ENCODE measurements at places on chromosomes 6 and 20.

- no peak for DNase-seq
Measured at GRCh38 chr6:3948866-3949265, 99.7 kb downstream of the FAM50B start.

GRCh38 chr20:32798046-32798981 lies 21.4 kb upstream of the MAPRE1 start:
- DNase-seq: no peak

DNA sequence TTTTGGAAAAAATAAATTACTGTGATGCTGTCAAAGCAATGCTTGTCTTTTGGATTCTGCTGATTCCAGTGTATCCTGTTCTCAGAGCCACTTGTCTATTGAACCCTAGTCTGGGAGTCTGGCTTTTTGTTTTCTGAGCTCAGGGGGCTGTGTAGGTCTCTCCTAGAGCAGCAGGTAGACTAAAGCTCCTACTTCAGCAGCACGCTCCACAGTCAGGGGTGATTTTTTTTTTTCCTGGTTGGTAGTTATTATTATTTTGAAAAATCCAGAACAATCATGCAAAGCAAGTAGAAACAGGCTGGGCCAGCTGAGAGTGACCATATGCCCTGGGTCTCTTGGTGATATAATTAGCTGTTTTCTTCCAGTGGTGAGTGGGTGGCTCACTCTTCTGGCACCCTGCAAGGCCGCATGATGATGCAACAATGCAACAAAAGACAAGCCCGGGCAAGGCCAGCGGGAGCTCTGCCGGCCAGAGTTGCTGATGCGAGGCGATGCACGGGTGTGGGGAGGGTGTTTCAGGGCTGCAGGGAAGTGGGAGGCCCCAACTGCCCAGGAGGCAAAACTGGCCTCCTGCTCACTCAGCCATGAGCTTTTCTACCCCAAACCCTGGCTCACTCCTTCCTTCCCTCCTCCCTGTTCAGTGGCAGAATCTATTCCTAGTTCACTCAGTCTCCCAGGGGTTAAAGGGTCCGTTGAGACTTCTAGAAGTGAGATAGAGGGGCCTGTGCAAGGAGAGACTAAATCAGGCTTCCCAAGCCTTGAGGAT lies 11.5 kb upstream of the CDKN1A start:
- DNase-seq: peak; percentile 75

DNA sequence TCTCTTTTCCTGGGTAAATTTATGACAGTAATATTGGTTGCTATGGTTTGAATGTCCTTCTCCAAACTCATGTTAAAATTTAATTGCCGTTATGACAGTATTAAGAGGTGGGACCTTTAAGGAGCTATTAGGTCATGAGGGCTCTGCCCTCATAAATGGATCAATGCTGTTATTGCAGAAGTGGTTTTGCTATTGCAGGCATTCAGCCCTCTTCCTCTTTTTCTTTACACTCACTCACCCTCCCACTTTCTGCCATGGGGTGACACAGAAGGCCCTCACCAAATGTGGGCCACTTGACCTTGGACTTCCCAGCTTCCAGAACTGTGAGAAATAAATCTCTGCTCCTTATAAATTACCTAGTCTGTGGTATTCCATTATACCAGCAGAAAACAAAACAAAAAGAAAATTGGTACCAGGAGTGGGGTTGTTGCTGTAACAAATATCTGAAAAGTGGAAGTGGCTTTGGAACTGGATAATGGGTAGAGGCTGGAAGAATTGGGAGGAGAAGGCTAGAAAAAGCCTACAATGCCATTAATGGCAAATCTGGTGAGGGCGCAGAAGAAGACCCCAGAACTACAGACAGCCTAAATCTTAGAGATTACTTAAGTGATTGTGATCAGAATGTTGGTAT lies 24.8 kb upstream of the IGF2R start:
- no peak for DNase-seq

DNA sequence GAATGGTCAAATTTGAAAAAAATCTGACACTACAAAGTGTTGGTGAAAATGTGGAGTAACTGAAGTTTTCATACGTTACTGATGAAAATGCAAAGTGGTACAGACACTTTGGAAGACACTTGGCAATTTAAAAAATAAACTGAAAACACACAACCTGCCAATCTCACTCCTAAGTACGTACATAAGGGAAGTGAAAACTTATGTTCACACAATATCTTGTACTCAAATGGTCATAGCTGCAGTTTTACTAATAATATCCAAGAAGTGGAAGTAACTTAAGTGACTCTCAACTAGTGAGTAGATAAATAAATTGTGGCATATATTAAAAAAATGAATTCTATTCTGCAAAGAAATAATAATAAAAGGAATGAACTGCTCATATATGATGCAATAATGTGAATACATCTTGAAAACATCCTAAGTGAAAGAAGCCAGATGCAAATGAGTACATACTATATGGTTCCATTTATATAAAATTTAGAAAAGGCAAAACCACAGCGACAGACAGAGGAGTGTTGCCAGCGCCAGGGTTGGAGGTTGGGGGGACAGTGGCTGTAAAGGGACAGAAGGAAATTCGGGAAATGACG lies 198.2 kb downstream of the ERMARD start:
- no peak for DNase-seq

GRCh38 chr6:145749632-145750031 lies 14.3 kb upstream of the EPM2A start:
- DNase-seq: no peak

- DNase-seq: no peak
Measured at GRCh38 chr20:60869087-60869486, 383.0 kb upstream of the CDH4 start.

DNA sequence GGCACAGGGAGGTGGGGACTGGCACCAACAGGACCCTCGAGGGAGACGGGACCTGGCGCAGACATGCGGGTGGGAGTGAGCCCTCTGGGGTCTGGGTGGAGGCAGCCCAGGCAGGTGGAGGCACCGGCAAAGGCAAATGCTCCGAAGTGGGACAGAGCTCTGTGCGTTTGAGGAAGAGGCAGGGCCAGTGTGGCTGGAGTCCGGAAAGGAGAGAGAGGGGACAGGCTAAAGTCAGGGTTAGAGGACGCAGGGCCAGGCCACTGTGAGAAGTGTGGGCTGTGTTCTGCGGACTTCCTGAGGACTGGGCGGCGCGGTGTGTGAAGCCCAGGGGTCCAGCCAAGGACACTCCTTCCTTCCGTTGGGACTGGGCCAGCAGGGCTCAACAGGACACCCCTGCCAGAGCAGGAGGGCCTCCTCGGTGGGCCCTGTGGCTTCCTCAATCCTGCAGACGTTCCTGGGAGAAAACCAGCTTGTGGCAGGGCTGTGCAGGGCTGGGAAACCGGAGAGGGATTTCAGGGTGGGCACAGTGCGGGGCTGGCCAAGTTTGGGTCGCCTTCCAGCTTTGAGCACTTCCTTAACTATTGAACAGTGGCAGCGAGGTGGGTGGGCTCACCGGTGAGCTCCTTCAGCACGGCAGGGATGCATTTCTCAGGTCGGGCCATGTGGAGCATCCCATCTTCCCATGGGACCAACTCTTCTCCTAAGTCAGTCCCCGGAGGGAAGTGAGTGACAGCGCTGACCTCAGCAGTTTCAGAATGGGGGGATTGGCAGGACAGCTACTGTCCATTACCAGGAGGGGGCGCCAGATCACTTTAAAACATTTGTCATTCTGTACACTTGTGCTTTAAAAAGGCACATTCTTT lies 22.5 kb downstream of the MOCS3 start:
- DNase-seq: peak; percentile 48

DNA sequence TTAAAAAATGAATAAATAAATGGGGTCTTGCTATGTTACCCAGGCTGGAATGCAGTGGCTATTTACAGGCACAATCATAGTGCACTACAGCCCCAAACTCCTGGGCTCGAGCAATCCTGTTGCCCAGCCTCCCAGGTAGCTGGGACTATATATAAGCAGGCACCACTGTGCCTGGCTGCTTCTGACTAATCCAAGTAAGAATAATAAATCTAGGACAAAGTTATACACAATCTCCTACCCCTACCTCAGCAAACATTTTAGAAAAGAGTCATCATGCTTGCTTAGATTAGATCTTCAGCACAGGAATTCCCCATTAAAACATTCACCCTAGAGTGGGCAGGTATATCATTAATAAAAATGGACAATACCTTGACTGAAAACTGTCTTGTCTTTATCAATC lies 124.6 kb downstream of the REV3L start:
- no peak for DNase-seq

GRCh38 chr20:8952721-8953120 lies 116.2 kb upstream of the PLCB4 start:
- DNase-seq: no peak

- DNase-seq: no peak
Measured at GRCh38 chr20:1688886-1689538, 31.4 kb upstream of the SIRPG start.

DNA sequence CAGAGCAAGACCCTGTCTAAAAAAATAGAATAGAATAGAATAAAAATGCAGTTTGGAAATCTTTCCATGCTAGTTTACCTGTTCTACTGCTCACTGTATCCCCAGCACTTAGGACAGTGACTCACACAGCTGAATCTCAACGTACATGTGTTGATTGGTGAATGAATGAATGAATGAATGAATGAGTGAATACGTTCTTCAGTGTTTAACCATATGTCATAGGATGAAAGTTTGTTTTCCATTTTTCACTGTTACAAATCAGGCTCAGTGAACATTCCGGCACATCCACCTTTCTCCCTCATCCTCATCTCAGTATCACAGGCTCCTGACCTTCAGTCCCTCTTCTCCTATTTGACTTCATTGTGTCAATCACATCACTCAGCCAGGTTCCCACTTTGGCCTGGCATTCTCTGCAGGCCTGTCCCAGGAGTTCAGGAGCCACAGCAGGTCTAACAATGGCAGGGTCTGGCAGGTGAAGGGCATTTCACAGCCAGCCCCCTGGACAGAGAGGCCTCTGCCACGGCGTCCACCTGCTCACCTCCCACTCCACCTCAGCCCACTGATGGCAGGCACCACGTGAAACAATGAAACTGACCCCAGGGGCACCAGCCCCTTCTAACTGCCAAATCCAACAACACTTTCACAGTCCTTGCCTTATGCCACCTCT lies 7.9 kb downstream of the ZC3H12D start:
- no peak for DNase-seq

DNA sequence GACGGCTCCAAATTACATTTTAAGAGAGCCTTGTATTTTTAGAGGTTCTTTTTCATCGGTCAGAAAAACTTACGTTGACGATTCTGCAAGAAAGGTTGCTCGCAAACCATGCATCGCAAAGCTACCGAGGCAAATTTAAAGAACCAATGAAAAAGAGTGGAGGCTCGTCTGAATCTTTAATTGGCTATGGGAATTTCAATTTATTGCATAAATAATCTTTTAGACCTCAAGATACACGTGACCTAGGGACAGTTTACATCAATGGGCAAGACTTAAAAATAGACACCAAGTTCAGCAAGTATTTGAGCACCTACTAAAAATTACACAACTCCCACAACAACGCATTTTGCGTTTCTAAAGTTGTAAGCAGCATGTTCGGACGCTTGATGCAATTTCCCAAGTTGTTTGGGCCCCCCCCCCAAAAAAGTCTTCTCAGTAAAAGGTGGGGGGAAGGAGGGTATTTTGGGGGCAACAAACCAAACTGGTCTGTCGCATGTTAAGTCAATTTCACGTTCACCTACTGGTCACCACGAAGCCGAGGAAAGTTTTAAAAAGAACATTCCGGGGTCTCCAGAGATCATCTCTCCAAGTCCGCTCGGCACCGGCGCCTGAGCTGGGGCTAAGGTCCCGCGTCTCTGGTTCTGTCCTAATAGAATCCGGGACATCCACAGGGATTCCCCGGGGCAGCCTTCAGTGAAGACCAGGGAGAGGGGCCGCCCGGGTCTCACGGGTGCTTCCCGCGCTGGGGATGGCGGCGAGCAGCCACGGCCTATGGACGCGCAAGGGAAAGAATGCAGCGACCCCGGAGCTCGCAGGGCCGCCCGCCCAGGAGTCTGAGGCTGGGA lies 851 bp downstream of the SNX5 start:
- peak; percentile 51 for DNase-seq
